ENCODE measurements at places on chromosomes 4 and X. TPM values are rescaled to one million over a fixed set of nuclear protein-coding genes. Genes with fewer than 3 reads are reported as not detected.

APEX2 gene
- total RNA-seq, result 15.3 TPM

ETDB gene
- total RNA-seq, result not detected

VCX2 gene
- not detected for total RNA-seq

EGFL6 gene
- total RNA-seq, result not detected

LRCH2 gene
- 21.7 TPM for total RNA-seq

CXorf49 gene
- not detected for total RNA-seq

NPY1R gene
- not detected for total RNA-seq

APELA gene
- not detected for total RNA-seq

TKTL2 gene
- not detected for total RNA-seq

All from epithelial cell of alveolus of lung (primary cell).